A549 treated with ZK216348 at 1 μM for 4 hours (cell line): ENCODE measurements at places on chromosomes 16 and 17. TPM values are rescaled to one million over a fixed set of nuclear protein-coding genes. Genes with fewer than 3 reads are reported as not detected.

Gene HSD11B2
- 1.4 to 1.7 TPM (median 1.6 TPM) in 5 replicates for total RNA-seq

Gene ELMO3
- total RNA-seq, result 0.61 to 1.9 TPM (median 1.3 TPM) in 5 replicates

Gene ASPHD1
- total RNA-seq, result 12.4 to 27.0 TPM (median 23.7 TPM) in 5 replicates

Gene FAM171A2
- 1.3 to 5.2 TPM (median 4.5 TPM) in 5 replicates for total RNA-seq

Gene ZNF750
- not detected in 5 replicates for total RNA-seq

Gene MILR1
- 1.2 to 2.8 TPM (median 1.6 TPM) in 5 replicates for total RNA-seq
